ENCODE measurements at places on chromosomes 1 and 21.

- no peak for DNase-seq
- H3K27ac ChIP-seq: peak overlapping the region; percentile 73
- H3K27me3 ChIP-seq: no peaks in the 10 kb centered on the region
- H3K4me3 ChIP-seq: peak overlapping the region; percentile 100
Observed at GRCh38 chr1:20785907-20786252, 1.2 kb downstream of the HP1BP3 start.

- no peak overlapping the region for H3K4me3 ChIP-seq
- no peaks in the 10 kb centered on the region for H3K36me3 ChIP-seq
- H3K27me3 ChIP-seq: no peaks in the 10 kb centered on the region
- no peak overlapping the region for H3K27ac ChIP-seq
Observed at GRCh38 chr1:88680471-88680870, 3.6 kb upstream of the PKN2 start.

GRCh38 chr21:46021398-46021797 is 39.8 kb downstream of the COL6A1 start:
- DNase-seq: no peak
- peaks cover 7% of the 10 kb centered on the region for H3K4me1 ChIP-seq
- H3K36me3 ChIP-seq: no peaks in the 10 kb centered on the region
- H3K4me3 ChIP-seq: peak overlapping the region; percentile 55
- H3K27ac ChIP-seq: no peak overlapping the region

DNA sequence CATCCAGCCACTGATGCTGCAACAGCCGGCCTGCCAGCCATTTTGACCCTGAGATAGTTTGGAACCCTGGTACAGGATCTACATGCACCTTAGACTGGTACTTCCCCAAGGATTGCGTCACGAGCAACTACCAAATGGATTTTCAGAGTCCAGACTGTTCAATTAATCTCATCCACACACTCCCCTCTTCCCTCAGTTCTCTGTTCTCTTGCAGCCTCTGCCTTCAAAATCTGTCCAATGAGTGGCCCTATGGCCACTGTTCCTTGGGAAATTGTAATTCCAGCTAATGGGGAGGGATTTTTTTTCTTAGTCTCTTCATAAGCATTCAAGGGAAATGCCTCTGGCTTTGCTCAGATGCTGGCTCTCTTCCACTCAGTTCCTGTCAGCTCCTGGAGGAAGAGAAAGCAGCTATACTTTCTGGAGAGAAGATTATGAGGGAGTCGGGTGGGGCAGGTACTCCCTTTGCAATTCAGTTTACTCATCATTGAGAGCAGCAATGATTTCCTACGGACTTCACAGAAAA is 19.8 kb upstream of the UAP1 start:
- no peaks in the 10 kb centered on the region for H3K27me3 ChIP-seq
- H3K4me3 ChIP-seq: no peak overlapping the region
- peaks cover 3% of the 10 kb centered on the region for H3K4me1 ChIP-seq
- peak overlapping the region; percentile 59 for H3K27ac ChIP-seq
- peak; percentile 91 for DNase-seq

DNA sequence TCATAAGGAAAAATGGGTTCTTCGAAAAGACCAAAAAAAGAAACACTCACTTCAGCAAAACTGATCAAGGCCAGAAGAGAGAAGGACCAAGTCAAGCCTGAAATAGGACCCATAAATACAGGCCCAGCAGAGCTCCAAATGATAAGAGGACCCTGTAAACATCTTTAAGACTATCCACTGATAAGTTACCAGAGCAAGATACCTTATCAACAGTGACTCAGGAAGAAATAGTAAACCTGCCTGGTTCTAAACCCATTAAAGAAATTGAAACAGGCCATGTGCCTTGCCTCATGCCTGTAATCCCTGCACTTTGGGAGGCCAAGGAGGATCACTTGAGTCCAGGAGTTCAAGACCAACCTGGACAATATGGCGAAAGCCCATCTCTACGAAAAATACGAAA is 81.8 kb upstream of the ERRFI1 start:
- DNase-seq: no peak
- H3K27ac ChIP-seq: no peak overlapping the region
- no peaks in the 10 kb centered on the region for H3K27me3 ChIP-seq
- no peak overlapping the region for H3K4me3 ChIP-seq
